D721Med (cell line): ENCODE measurements at places on chromosomes 3 and 15.

GRCh38 chr15:89002281-89002761 is 85.9 kb upstream of the ABHD2 start:
- DNase-seq, result no peak

GRCh38 chr15:97849183-97849582 is 111.3 kb upstream of the ARRDC4 start:
- DNase-seq, result no peak

DNA sequence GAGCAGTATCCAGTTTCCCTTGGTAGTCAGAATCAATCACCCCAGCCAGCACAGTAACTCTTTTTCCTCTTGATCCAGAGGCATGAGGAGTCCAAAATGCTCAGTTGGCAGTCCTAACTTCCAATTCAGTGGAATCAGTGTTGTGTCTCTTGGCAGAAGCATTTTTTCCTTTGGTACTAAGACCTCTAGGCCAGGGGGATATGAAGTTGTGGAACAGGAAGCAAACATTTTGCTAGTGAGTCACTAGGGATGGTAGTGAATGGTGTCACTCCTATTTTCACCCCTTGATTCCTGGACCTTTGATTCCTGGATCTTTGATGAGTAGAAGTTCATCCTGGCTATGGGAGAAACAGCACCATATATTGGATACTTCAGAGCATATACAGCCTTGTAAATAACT is 70.5 kb upstream of the ALDH1A3 start:
- DNase-seq, result no peak

DNA sequence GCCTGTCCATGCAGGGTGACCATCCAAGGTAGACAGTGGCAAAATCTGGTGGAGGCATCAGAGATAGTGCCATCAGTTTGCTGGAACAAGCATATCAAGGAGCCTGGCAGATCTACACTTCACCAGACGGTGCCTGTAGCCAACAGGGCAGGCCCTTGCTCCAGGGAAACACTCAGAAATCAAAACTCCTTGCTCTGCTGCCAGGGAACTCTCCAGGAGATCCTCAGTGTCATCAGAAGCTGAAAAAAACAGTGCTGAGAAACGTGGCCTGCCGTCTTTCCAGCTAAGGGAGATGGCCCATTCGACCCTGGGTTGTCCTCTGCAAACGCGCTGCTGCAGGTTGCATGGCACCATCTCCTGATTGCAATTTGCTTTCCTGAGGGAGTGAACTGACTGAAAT is 30.5 kb upstream of the ATP13A3 start:
- DNase-seq, result no peak
